ENCODE measurements at places on chromosomes 2 and 18.

GRCh38 chr18:48742706-48743475 lies 204.1 kb downstream of the CTIF start:
- DNase-seq = peak; percentile 56

DNA sequence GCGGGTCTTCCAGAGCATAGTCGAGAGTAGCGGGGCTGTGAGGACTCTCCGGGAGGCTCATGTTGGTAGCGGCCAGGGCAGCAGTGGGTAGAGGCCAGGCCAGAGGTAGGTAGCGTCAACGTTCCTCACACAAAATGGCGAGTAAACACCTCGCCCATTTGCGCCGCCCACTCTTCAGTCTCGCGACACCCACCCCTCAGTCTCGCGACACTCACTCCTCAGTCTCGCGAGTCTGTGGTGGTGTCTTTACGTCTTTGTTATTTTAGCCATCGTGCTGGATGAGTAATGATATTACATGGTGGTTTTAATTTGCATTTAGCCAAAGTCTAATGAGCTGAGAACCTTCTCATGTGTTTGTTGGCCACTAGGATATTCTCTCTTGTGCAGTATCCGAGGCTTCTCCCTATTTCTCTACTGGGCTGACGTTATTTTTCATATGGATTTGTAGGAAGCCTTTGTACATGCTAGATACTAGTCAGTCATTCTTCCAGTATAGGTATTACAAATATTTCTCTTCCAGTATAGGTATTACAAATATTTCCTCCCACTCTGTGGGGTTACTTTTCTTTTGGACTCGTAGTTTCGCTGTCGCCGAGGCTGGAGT lies at the start of gene TSPYL6:
TSPYL6 (minus strand) TSS at position 139 of the 604 bp plus-strand sequence; CDS start at position 61, 78 bp downstream.
- no peak for DNase-seq

GRCh38 chr2:219551441-219552381 lies 7.9 kb downstream of the TMEM198 start:
- no peak for DNase-seq

DNA sequence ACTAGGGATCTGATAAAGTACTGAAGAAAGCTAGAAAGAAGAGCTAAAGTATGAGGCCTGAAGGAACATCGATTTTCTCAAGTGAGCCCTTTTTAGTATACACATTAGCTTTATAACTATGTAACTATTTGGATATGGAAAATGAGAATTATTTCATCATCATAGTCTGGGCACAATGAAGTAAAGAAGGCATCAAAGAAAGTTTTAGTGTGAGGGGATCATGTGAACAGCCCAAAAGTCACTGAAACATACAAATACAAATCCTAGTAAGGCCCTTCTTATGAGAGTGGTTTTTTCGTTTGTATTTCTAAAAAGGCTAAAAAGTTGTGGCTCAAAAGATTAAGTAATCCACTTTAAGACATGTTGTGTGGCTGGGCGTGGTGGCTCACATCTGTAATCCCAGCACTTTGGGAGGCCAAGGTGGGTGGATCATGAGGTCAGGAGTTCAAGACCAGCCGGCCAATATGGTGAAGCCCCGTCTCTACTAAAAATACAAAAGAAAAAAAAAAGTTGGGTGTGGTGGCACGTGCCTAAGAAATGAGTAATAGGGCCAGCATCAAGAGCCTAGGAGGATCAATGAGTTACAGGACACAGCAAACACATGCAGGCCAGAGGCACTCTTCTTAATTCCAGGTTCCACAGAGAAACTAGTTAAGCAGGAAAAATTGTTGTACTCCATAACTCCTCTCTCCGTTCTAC lies 61.9 kb downstream of the PUM2 start:
- no peak for DNase-seq

DNA sequence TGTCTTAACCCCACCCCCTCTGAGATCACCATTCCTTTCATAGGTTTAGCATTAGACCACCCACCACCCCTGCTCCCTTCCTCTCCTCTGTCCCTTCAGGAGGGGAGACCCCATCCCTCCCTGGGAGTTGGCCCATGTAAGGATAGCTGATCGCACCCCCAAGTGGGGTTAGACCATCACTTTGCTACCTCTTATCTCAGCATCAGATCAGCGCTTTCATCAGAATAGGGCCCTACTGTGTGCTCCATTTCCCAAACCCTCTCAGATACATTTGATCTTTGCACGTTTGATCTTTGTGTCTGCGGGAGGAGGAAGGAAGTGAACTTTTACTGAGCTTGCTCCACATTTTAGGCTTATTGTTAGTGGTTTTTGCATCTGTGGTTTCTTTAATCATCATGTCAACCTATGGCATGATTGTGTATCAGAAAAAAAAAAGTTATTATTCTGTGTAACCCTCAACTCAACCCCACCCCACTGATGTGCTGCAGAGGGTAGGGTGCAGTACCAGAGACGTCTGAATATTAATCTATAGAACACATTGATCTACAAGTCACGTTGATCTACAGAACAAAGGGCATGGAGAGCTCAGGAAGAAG lies 81.2 kb downstream of the PDCL3 start:
- no peak for DNase-seq

DNA sequence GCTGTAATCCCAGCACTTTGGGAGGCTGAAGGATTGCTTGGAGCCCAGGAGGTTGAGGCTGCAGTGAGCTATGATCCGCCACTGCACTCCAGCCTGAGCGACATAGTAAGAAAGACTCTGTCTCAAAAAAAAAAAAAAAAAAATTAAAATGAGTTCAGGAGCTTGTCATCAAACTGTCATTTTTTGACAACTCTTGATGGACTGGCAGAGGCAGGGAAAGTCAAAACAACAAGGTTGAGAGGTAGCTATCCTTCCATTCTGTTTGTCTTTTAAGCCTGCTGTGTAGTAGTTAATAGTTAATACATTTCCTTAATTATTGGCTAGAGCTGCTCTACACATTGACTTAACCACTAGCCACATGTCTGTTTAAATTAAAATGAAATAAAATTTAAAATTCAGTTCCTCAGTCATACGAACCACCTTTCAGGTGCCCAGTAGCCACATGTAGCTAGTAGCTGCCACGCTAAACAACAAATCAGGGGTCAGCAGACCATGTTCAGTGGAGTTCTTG lies 22.7 kb downstream of the DPYSL5 start:
- no peak for DNase-seq

- no peak for DNase-seq
Measured at GRCh38 chr2:98833172-98833916, 102.4 kb upstream of the MGAT4A start.

DNA sequence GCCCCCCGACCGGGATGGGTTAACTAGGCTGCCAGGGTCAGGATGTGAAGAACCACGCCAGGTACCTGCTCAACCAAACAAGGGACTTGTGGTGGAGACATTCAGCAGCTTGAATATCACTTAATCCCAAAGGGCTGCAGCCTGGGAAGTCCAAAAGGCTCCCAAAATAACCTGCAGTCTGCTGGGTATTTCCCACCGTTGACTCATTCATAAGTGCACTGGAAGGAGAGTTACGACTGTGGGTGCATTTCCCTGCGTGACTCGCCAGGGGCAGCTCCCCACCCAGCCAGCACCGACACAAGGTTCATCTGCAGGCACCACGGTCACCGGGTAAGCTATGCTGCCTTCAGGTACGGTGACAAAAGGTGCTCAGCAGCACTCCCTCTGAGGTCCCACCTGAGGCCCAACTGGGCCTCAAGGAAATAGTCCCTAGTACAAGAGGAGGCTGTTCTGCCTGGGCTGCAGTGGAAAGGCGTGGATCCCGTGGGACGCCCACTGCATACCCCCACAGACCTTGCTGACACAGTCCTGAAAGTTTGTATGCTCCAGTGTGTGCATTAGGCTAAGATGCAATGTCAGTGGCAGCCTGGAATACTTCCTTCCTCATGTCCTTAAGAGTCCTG lies 86.5 kb downstream of the UXS1 start:
- no peak for DNase-seq

DNA sequence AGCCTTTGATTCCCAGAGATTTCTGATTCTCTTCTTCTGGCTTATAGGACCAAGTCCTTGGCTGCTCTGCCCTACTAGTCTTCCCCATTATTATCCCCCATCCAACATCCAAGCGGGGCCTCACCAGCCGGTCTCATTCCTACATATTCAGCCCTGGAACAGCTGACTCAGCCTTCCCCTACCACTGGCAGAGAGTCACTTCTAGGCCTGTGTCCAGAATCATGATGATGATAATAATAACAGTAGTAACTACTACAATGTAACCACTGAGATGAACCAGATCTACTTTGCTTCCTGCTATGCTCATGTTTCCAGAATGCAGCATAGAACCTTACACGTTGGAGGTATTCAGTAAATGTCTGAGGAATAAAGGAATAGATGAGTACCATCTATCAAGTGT lies 295.2 kb downstream of the SRBD1 start:
- peak; percentile 9 for DNase-seq

- no peak for DNase-seq
Measured at GRCh38 chr2:8440029-8440778, 241.7 kb upstream of the ID2 start.

- DNase-seq = no peak
Measured at GRCh38 chr2:22756276-22757043, 628.5 kb upstream of the KLHL29 start.

- DNase-seq = no peak
Measured at GRCh38 chr18:76984193-76985155, 148.1 kb downstream of the MBP start.

DNA sequence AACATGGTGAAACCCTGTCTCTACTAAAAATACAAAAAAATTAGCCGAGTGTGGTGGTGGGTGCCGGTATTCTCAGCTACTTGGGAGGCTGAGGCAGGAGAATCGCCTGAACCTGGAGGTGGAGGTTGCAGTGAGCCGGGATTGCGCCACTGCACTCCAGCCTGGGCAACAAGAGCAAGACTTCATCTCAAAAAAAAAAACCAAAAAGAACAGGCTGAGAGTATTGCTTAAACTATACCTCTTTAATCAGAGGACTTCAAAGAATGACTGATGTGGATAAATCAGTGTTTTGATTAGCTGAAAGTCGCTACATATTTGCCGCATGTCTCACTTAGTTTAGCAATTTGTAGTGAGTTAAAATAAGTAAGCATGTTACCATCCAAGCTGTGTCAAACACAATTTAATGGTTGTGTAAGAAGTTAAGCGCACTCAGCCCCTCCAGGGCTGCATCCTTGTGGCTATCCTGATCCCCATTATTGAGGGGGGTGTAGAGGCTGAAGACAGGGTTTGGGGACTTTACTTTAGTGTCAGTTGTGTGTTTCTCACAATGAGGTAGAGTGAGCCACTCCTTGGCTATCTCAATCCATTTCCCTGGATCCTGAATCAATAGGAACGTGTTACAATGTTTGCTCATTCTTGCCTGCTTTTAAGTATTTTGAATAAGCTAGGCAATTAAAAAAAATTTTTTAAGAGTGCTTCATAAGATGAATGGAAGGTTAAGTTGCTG lies 11.0 kb upstream of the FARP2 start:
- DNase-seq = no peak

GRCh38 chr2:4192119-4192518 lies 488.7 kb downstream of the DCDC2C start:
- no peak for DNase-seq

- DNase-seq = peak; percentile 33
Measured at GRCh38 chr18:25896178-25896780, 194.1 kb downstream of the SS18 start.

- peak; percentile 98 for DNase-seq
Measured at GRCh38 chr18:3453540-3454364, 3.8 kb downstream of the TGIF1 start.

DNA sequence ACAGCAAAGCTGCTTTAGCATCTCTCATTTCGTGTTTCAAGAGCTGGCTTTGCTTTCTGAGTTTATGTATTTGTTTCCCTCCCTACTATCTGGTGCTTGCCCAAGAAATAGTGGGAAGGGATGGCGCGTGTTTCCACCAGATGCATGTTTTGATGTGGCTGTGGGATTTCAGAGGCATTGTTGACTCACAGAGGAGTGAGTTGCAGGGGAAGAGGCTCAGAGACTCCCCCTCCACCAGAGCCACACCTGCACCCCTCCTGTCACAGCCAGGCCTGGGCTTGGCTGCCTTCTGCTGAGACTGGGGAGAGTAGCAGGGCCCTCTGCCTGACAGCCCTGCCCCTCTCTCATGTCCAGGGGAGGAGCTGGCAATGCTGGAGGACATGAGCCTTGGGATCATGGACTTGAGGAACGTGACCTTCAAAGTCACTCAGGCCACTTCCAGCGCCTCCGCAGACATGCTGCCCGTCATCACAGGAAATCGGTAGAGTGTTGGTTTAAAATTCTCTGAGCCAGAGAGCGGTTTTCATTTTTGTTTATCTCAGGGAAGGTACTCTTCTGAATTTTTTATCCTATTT lies 42.9 kb downstream of the COA5 start:
- DNase-seq = no peak

DNA sequence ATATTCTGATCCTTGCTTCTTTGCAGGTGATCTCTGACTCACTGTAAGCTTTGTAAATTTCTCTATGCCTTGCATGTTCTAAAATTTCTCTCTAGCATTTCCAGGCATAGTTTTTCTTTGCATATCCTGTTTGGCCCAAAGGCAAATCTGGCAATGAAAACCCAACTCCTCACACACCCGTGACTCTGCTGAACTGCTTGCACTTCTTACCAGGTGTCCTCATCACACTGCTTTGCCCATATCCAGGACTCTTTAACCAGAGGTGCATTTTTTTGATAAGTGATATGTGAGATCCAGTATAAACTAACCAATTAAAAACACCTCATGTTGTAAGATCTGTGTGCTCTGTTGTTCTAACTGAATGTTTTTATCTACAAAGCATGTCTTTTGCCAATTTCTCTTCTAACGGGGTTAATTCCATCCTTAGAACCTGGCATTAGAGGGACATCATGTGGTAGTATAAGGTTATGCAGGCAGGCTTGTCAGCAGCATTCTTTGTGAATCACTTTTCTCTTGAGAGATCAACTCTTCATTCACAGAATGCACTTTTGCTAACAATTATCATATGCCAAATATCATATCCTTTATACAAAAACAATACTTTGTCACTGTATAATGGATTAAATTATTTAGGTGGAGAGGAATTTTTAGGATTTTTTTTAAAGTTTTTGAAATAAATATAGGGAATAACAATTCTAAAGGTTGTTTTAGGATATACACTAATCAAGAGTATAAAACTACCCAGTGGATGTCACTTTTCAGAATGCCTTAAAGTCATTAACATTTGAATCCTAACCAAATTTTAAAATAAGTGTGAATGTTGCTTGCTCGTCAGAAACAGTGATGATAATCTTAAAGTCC lies 20.8 kb upstream of the TMX3 start:
- peak; percentile 52 for DNase-seq

- peak; percentile 60 for DNase-seq
Measured at GRCh38 chr2:186256540-186256939, 229.5 kb upstream of the ZC3H15 start.

Measured in skin of body (tissue), 3 donors.